ENCODE measurements at places on chromosomes 2 and 18.

- DNase-seq = no peak
These were observed 678 bp upstream of the FECH start for GRCh38 chr18:57587098-57587661.

GRCh38 chr2:212814941-212815340 is 276.3 kb upstream of the ERBB4 start:
- no peak for DNase-seq

- no peak for DNase-seq
These were observed 57.8 kb downstream of the RBKS start for GRCh38 chr2:27832396-27832795.

DNA sequence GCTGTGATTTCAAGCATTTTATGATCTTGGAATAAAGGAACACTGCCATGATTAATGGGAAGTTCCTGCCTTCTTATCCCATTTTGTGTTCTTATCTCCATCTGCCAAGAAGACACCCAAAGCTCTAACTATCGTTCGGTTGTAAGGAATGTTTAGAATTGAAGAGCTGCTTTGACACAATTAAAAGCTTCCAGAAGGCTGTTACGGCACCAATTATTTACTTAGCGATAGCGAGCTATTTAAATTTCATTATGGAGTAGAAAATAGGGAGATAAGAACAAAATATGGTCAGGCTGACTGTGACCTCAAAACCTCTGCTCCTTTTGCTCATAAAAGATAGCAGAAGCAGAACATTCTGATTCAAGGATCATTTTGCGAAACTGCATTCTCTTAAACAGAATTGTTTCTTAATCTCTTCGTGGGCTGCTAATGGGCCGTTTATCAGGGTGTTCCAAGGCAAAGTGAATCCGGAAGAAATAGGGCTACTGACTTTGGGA is 101.6 kb downstream of the SLC4A3 start:
- DNase-seq = no peak

DNA sequence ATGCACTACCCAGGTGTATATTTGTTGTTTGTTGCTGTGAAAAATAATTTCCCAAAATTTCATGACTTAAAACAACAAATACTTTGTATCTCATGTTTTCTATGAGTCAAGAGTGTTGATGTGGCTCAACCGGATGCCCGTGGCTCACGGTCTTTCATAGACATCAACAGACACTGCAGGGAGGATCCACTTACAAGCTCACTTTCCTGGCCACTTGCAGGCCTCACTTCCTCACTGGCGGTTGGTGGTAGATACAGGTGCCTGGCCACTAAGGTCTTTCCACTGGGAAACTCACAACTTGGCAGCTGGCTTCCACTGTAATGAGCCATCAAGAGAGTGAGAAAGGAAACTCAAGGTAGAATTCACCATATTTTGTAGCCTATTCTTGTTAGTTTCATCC is 662.9 kb downstream of the IRS1 start:
- no peak for DNase-seq

- DNase-seq = no peak
These were observed 27.9 kb downstream of the TMEM17 start for GRCh38 chr2:62478093-62478580.

DNA sequence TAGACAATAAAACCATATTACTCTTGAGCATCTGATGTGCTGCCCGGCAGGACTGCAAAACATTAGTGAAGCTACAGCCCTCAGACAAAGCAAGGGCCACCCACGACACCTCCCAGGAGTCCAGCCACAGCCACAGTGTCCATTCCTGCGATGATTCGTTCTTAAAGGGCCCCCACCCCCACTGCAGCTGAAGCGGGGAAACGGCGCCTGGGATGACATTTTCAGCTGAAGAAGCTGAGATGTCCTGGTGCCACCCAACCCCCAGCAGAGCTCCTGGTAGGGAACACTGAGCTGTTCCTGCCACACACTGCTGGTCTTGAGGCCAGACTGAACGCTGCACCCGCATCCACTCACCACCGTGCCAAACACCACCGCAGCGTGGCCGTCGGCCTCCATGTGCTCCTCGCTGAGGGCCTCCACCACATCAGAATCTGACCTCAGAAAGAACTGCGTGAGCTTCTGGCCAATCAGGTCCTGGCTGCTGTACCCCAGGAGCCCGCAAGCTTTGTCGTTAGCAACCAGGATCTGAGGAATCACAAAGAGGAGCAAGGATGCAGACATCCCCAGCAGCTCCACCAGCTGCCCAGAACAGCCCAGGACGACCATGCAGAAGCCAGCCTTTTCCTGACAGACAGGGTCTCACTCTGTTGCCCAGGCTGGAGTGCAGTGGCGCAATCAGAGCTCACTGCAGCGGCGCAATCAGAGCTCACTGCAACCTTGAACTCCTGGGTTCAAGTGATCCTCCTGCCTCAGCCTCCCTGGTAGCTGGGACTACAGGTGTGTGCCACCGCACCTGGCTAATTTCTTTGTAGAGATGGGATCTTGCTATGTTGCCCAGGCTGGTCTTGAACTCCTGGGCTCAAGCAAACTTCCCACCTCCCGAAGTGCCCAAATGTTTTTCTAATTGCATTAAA is 9.5 kb downstream of the PASK start:
- no peak for DNase-seq

DNA sequence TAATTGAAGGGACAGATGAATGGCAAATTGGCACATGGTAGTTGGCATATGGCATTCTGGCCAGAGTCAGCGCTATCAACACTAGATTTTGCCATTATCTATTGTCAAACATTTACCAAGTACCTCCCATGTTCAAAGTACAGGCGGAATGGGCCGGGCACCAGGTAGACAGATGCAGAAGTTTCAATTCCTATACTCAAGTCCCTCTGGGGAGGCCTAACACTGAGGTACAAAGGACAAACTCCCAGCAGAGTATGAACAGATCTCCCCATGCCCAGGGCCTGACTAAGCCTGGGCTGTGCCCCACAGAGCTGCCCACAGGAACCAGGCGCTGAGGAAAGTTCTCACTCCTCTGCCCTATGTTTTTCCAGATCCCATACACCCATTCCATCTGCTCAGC is 257.5 kb upstream of the KLHL29 start:
- DNase-seq = no peak

DNA sequence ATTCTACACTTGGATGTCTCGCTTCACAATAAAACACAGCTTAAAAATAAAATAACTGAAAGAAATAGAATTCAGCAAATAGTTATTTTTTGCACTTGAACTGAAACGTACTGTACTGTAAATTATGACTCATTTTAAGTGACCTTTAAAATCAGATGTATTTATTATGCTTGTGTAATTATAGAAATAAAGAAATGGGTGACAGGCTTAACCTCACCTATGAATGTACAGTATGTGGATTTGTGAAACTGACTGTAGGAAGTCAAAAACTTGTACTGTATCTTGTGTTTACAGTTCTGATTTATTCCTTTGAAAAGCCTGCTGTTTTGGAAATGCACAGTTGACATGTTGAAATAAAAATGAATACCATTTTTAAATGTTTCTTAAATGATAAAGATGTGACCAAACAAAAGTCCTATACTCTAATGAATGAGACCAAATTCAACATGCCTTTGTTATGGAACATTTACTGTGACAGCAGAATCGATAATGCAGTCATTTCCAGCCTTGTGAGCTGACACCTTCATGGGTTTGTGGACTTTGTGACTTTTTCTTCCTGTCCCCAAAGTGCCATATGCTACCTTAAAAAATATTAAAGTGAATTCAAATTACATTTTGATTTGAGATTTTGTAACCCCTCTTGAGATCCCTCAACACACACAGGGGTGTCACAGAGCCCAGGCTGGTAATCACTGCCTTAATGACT is 32.7 kb downstream of the NEMP2 start:
- no peak for DNase-seq

Measured in T-helper 1 cell (primary cell).